ENCODE measurements at places on chromosomes 3 and 15.
A peak's percentile ranks its signal among the peaks of the same experiment; 100 is the strongest.

DNA sequence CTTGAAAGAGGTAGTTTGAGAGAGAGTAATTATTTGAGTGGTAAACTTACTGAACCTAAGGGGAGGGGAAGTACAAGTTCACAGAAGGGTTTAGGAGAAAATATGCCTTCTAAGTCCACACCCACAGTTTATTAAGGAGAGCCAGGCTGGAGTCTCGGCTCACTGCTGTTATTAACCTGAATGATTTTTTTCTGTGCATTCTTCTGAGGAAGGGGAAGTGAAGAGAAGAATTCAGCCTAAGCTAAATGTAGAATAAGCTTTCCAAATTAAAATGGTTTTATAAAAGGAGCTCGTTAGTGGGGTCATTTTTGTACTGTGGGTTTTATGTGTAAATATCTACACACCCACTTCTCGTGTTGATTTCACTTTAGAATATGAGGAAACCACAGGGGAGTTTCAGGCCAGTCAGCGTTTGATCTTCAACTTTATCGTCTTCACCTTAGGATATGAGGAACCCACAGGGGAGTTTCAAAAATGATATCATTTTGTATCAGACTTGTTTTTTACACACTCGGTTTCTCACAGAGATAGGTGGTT lies 1.5 kb downstream of the WHAMM start:
- no peak for DNase-seq

DNA sequence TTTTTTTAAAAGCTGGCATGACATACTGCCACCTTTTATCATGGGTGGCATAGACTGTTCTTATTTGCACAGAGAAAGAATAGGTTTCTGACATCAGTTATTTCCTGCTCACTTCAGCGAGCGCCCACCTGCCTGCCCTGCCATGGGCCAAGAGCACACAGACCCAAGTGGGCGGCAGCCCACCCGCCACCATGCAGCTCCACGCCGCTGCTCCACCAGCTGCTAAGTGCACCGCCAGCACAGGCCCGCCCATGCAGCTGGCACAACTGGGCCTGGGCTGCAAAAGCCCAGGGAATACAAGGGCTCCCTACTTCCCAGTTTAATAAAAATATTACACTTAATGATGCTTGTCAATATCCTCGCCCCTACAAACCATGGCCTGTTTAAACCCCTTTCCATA lies 15.4 kb downstream of the ZNF148 start:
- no peak for DNase-seq

DNA sequence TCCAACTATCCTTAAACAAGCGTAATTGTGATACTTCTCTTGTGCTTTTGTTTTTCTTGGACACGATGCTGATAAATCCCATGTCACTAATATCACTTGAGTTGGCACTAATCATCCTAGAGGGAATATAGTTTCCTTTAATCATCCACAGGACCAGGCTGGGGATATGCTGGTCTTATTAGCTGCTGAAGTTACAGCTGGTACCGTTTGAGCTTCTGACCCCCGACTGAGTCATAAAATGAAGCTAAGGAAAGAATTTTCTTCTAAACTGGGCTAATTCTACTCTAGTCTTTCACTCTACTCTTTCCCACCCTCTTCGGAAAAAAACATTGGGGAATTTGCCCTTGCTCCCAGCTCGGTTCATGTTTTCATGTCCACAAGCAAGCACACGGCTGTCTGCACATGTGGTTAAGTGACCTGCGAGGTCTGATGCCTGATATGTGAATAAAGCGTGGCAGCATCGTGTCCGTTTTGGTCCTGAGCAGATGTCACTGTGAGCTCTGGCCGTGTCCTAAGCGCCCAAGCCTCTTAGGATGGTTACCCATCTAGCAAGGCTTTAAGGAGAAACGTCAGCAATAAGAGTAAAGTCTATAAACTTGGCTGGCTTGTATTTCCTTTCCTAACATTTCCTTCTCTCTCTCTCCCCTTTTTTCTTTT lies 223.7 kb downstream of the ITPR1 start:
- DNase-seq, result peak; percentile 85

DNA sequence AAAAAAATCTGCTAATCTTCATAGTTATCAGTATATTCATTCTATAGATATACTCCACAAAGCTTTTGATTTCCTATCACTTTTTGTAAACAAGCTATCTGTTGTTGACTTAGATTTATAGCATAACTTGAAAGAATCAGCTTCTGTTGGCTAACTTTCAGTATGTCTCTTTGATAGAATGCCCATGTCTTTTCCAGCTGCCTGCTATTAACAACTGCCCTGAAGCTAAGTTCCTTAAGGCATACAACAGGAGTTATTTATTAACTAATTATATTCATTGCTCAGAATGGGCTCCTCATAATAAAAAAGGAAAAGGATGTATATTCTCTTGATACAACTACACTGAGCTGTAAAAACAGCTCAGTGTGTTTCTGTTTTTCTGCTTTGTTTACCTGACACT lies 293.9 kb downstream of the TUSC7 start:
- DNase-seq, result no peak

All from fibroblast of skin of right biceps (primary cell).